ENCODE measurements at places on chromosomes 6 and 20. TPM values are rescaled to one million over a fixed set of nuclear protein-coding genes. Genes with fewer than 3 reads are reported as not detected.

Gene SGK2
- total RNA-seq = 0.28 TPM

Gene ARMH2
- 2.6 TPM for total RNA-seq

Gene PLG
- total RNA-seq = not detected

Gene WFDC10B
- not detected for total RNA-seq

Gene RNF217
- total RNA-seq = 1.3 TPM

Gene SIRPD
- total RNA-seq = not detected

Gene PROKR2
- total RNA-seq = not detected

Gene CASP8AP2
- 38.1 TPM for total RNA-seq

Gene OPN5
- total RNA-seq = not detected

Gene LAMA2
- not detected for total RNA-seq

Gene PTCRA
- total RNA-seq = not detected

Gene GUCA1A
- total RNA-seq = not detected

Gene DLK2
- 0.43 TPM for total RNA-seq

Gene AGER
- total RNA-seq = 41.4 TPM

Gene GSTA3
- not detected for total RNA-seq

Gene SULF2
- 3.3 TPM for total RNA-seq

Gene GLP1R
- not detected for total RNA-seq

Gene PRR18
- total RNA-seq = not detected

Gene TMEM74B
- 1.7 TPM for total RNA-seq

Gene BPIFB2
- total RNA-seq = not detected

Gene LY86
- total RNA-seq = 22.1 TPM

Gene BANF2
- total RNA-seq = not detected

Gene TSBP1
- not detected for total RNA-seq

Gene SMOC2
- not detected for total RNA-seq

Gene SLC4A11
- 1.7 TPM for total RNA-seq

Gene IL20RA
- total RNA-seq = not detected

Gene FERMT1
- total RNA-seq = not detected

Gene EYA4
- total RNA-seq = not detected

Gene COL11A2
- total RNA-seq = 0.63 TPM

Gene HMGCLL1
- not detected for total RNA-seq

Gene ELOVL2
- total RNA-seq = not detected

Gene FAM8A1
- 12.0 TPM for total RNA-seq

Gene PREX1
- 81.0 TPM for total RNA-seq

Gene STMND1
- not detected for total RNA-seq

Gene CLDN20
- not detected for total RNA-seq

Gene HLA-DRB1
- 36.3 TPM for total RNA-seq

Gene BPIFB4
- total RNA-seq = not detected

Gene ME1
- not detected for total RNA-seq

Gene TFAP2C
- not detected for total RNA-seq

Gene SYNCRIP
- total RNA-seq = 118 TPM

Gene PRR3
- 14.9 TPM for total RNA-seq

Gene DOK5
- total RNA-seq = 0.20 TPM

Gene PACRG
- not detected for total RNA-seq

Gene DBNDD2
- total RNA-seq = 14.6 TPM

Measured in activated naive CD4-positive, alpha-beta T cell treated with anti-CD3 and anti-CD28 coated beads, Interleukin-2, amount 10 ng/mL, durations not matched to agents 5 hours and 36 hours (primary cell).